ENCODE measurements at places on chromosomes 4 and X.

- DNase-seq = no peak
These were observed 3.8 kb downstream of the SOD3 start for GRCh38 chr4:24799196-24799543.

- no peak for DNase-seq
These were observed 1.0 kb upstream of the DCK start for GRCh38 chr4:70992391-70992881.

DNA sequence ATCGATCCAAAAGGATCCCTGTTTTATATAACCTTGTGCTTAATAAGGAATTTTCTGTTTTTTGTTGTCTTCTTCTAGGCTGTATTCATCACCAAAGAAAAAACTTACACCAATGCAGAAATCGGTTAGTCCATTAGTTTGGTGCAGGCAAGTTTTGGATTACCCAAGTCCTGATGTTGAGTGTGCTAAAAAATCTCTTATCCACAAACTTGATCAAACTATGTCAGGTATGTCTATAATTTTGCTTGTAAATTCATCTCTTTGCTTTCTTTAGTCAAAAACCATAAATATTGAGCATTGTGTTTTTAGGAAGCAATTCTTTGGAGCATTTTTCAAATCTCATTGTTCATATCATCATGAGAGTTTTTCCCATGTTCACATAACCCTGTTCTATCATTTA is 28.4 kb downstream of the SLAIN2 start:
- DNase-seq = no peak

- DNase-seq = no peak
These were observed 75.1 kb upstream of the USP9X start for GRCh38 chrX:41009850-41010846.

DNA sequence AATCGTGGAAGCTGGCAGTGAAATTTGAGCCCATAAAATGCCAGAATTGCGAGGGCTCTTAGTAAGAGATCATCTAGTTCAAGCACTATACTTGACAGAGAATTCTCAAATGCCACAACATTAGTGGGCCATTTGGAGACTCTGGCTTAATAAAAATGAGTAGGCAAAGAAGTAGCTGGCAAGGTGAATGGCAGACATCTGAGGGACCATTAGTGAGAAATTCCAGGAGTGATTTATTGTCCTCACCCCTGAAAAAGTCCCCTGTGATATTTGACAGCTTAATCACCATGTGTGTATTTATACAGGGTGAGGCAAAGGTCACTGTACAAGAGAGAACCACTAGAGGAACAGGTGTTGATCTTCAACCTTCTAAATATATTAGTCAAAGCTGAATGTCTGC is 207.5 kb downstream of the CHRDL1 start:
- no peak for DNase-seq

- DNase-seq = no peak
These were observed 225.8 kb upstream of the TEX13C start for GRCh38 chrX:125093852-125094251.

DNA sequence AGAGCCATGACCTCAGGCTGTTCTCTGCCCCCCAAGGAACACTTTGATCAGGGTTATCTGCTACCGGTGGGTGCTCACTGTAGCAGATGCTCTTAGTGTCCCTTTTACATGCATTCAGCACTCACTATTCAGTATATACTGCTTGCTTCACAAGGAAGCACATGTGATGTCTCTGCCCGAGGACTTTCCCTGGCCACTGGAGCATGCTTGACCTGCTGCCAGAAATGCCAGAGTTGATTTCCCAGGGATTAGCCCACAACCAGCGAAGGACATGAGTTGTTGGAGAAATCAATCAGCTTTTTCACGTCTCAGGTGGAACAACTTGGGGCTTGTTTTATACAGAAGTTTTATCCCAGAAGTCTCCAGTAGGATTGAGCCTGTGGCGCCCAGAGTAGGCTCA is 51.2 kb upstream of the RPS6KA3 start:
- DNase-seq = no peak

GRCh38 chr4:142913461-142914030 is 67.4 kb upstream of the INPP4B start:
- DNase-seq = no peak

DNA sequence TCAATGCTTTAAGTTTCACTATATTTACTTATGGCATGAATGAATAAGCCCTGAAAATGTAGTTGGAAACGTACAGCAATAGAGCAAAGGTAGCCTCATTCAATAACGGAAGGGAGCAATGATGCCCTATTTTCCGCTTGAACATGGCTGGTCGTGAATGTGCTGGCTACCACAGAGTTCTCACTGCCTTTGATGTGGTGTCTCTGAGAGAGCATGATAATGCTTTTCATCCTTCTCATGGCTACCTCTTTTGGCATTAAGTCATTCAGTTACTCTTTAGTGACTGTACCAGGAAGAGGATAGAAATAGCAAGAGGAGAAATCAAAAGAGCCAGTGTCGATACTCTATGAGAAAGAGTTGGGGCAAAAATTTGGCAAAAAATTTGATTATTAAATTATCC is 308.0 kb downstream of the PPP3CA start:
- no peak for DNase-seq

- no peak for DNase-seq
These were observed at the start of gene GLRA2 for GRCh38 chrX:14529290-14529989. GLRA2 (plus strand) TSS chrX:14529536; CDS start chrX:14530058, 522 bp downstream.

DNA sequence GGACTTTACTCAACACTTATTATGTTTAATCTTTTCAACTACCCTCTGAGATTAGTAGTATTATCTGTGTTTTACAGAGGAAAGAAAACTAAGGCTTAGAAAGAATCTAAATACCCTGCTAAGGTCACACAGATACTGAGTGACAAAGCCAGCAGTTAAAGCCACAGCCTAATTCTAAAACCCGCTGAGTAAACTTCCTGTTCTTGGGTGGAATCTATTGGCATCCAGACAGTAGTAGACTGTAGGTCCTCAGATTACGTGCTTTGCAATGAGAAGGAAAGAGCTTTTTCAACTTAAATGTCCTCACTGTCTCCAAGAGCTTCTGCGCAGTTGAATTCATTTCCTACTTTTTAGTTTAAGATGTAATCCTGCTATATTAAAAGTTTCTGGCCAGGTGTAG is 126.0 kb downstream of the TENM3 start:
- DNase-seq = no peak

DNA sequence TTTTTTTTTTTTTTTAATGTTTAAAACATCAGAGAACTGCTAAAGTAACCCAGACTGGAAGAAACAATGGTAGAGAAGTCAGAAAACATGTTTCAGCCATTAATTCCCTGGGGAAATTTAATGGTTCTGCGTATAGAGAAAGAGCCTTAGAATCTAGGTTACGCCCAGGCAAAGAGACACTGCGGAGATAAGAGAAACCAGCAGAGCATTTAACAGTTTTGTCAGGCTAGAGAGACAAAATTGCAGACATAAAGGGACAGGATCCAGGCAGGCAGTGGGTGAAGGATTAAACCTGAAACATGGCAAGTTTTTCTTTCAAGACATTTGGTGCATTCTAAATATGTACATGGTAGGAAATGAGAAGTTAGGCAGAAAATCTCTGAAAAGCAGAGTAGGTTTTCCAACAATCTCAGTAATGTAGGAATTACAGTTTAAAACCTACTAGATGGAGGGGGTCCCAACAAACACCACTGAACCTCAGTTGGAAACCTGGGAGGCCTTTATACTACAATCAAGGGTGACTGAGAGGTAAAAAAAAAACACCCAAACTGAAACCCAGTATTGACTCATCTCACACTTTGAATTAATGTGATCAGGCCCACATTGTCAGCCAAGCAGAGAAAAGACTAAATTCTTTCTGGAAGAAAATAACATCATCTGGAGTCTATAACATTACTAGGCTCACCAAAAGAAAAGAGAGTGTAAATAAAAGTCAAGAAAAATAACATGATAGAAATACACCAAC is 254.2 kb upstream of the NWD2 start:
- DNase-seq = no peak

DNA sequence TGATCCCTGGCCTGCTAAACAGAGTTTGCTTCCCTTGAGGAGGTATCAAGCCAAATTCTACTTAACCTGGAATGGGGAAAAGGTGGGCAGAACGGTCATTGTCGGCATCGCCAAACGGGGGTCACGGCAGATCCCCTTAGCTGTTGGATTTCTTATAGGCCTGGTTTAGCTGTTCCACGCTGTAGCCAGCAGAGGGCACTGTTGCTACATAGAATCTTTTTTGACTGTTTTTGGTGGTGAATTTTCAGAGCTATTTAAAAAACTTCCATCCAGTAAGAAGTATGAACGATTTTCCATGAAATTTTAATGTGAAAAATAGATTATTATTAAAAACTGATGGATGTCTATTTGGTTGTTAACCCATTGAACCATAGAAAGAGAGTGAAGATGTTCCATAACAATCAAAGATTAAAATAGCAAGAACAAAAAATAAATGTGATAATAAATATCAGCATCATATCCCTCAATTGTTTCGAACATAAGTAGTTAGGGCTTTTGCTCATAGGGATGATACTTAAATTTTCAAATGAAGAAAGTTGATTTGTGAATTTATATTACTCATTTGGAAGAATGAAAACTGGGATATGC is 56.6 kb downstream of the LINC00632 start:
- DNase-seq = no peak

- DNase-seq = no peak
These were observed 473 bp upstream of the BCLAF3 start for GRCh38 chrX:19991350-19991718.

DNA sequence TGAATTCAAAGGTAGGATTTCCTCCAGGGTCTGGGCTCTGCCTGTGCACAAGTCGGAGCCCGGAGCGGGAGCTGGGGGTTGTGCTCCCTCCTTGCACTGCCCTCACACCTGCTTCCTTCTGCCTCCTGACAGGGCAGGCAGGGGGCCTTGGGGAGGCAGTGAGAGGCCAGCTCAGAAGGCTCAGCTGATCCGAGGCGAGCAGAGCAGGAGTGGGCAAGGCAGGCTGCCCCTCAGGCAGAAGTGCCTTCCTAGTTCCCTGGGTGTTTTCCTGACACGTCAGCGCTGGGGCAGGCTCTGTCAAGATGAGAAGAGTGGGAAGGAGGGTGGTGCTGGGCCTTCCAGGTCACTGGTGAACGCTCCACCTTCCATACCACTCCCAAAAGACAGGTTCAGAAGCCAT is 5.5 kb upstream of the IRAK1 start:
- DNase-seq = no peak

DNA sequence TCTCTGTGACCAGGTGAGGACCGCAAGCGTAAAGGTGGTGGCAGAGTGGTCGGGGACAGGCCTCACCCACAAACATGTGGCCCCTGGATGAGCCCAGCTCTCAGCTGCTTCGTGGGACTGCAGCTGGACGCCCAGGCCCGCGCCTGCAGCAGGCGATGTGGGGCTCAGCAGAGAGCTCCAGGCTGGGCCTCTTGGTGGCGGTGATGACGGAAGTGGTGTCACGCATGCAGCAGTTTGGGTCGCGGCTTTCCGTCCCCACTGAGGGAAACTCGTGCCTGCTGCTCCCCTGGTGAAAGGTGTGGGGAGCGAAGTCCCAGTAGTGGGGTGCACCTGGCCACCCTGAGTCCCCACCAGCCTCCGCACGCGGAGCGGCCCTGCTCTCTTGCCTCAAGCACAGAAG is 26.9 kb downstream of the PCGF3 start:
- DNase-seq = no peak

- no peak for DNase-seq
These were observed 52.5 kb downstream of the LNX1 start for GRCh38 chr4:53538756-53539155.

DNA sequence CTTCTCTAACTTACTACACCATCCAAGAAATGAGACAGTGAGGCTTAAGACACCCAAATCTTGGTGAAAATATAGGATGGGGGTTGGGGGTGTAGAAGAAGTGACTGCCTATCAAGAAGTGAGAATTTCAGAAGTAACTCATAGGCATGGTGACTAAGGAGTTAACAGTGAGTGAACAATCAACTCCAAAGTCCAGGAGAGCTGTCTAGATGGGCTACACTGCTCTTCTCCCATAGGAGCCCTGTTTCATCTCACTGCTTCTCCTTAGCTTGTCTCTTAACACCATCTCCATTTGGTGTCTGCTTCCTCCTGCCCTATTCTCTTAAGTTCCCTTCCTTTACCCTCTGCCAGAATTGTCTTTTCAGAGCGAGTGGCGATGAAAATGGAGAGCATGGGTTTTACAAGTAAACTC is 22.7 kb downstream of the FABP2 start:
- no peak for DNase-seq

- no peak for DNase-seq
These were observed 82.2 kb downstream of the SH3KBP1 start for GRCh38 chrX:19805046-19805690.

GRCh38 chr4:98639108-98639507 is 19.3 kb downstream of the TSPAN5 start:
- DNase-seq = no peak

DNA sequence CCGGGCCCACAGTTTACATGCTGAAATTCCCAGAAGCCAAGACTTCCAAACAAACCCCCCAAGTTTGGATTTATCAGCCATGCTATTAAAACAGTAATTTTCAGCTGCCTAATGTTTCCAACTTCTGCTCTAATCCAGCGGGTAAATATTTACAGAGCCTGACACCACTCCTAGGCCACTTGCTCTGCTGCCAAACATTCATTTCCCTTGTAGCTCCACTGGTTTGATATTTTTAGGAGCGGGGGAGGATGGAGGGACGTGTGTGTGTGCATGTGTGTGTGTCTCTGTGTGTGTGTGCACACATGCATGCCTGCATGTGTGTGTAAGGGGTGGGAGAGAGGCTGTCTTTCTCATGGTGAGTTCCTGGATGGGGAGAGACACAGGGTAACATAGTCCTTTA is 115.7 kb upstream of the PJA1 start:
- DNase-seq = no peak

DNA sequence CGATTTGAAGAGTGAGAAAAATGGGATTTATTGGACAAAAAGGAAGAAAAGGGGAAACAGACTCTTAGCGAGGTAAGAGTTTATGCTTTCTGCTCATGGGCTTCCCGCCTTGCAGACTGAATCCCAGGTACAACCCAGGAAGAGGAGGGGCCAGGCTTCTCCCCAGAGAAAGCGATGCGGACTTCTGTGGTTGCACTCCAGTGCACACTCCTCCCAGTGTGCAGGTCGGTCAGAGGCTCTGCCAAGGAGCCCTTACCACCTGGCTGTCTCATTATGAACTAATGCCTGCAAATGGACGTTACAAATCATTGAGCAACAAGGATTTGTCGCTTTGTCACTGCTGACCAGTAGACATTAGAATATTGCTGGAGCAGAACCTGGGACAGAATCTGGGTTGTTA is 39.9 kb upstream of the GLRA2 start:
- DNase-seq = no peak

- no peak for DNase-seq
These were observed 565 bp downstream of the MOB1B start for GRCh38 chr4:70902577-70903290.

- no peak for DNase-seq
These were observed 46.2 kb downstream of the SLC9A7 start for GRCh38 chrX:46712764-46713163.

Data from stimulated activated CD4-positive, alpha-beta T cell treated with anti-CD3 and anti-CD28 coated beads, Interleukin-1b, Interleukin-23, amount 100 ng/mL, for 1 hour (primary cell).